ENCODE measurements at places on chromosomes 3 and 15.

- DNase-seq: no peak
Measured at GRCh38 chr3:49339581-49339940, 292 bp downstream of the USP4 start.

- DNase-seq: no peak
Measured at GRCh38 chr15:42427429-42428223, 63.3 kb downstream of the ZNF106 start.

DNA sequence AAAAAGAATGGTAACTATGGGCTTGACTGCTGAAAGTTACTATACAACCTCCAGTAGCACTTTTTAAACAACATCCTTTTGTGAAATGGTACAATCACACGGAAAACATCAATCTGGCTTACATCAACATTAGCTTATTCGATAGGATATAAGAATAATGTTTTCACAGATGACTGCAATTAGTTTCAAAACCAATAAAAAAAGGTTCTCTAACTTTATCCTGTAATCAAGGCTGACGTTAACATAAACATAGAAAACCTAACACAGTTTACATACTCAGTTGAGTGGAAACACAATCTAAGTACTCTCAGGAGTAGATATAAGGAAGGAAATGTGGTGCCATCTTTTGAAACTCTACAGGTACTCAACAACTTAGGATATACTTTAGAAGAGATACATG, 102.2 kb downstream of the DLG1 start:
- no peak for DNase-seq

- DNase-seq: no peak
Measured at GRCh38 chr15:56532721-56533460, 68.0 kb upstream of the MNS1 start.

GRCh38 chr3:60952055-60952454, 299.2 kb downstream of the FHIT start:
- no peak for DNase-seq

GRCh38 chr15:60001610-60002527, 2.2 kb upstream of the FOXB1 start:
- no peak for DNase-seq

GRCh38 chr15:35427091-35427490, 118.9 kb downstream of the DPH6 start:
- DNase-seq: no peak

- no peak for DNase-seq
Measured at GRCh38 chr3:146241523-146242240, 9.2 kb downstream of the PLSCR4 start.

- DNase-seq: no peak
Measured at GRCh38 chr3:185264849-185265553, 11.2 kb upstream of the EHHADH start.

- no peak for DNase-seq
Measured at GRCh38 chr15:74259292-74259648, 23.1 kb downstream of the CCDC33 start.

GRCh38 chr3:132554437-132554836, 42.6 kb upstream of the ACKR4 start:
- DNase-seq: no peak
